ENCODE measurements at places on chromosomes 12 and 14.

GRCh38 chr14:49921401-49921800, 28.5 kb downstream of the ARF6 start:
- no peak for DNase-seq

- DNase-seq, result peak; percentile 98
Measured at GRCh38 chr12:77065361-77066204, at the start of gene E2F7. TSS of gene E2F7 (minus strand) at chr12:77065569. CDS start at chr12:77064635, 934 bp downstream.

DNA sequence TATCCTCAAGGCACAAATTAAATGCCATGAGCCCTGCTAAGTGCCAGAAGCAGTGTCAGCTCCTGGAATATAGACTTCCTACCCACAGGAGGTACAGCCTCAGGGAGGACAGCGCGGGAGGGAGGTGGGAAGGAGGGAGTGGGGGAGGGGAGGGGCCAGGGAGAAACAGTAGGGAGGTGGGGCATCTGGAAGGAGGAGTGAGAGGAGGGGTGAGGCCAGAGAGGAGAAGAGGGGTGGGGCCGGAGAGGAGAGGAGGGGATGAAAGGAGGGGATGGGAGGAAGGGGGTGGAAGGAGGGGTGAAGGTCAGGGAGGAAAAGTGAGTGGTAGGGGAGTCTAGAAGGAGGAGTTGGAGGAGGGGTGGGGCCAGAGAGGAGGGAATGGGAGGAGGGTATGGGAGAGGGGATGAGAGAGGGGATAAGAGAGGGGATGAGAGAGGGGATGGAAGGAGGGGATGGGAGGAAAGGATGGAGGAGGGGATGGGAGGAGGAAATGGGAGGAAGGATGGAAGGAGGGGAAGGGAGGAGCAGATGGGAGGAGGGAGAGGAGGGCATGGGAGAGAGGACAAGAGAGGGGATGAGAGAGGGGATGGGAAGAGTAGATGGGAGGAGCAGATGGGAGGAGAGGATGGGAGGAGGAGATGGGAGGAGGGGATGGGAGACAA, 9.2 kb upstream of the CCDC197 start:
- no peak for DNase-seq

DNA sequence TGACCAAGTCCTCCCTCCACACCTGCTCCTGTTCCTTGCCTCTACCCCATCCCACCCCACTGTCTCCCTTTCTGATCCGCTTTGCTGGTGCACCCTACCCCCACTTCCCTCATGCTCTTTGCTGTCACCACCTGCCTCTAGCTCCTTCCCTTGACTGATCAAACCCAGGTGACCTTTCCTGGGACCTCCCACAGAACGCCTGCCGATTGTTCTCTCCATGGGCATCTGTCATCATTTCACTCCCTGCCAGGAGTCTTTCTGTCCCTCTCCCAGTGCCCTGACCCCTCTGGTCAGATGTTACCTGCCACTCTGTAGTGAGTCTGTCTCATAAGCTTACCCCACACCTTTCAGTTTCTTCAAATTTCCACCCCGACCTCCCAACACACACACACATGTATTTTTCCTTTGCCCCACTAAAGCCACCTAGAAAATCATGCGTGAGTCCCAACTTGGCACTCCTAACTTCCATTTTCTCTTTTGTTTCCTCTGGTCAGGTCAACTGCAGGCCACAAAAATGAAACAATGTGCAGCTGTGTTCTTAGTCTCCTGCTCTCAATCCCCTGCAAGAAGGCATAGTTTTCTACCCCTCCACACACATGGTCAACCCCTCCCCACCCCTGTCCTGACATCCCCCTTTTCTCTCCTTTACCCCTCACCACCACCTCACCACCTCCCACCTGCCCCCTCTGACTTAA, 229.8 kb downstream of the DPF3 start:
- no peak for DNase-seq

- DNase-seq, result no peak
Measured at GRCh38 chr12:19251481-19252132, 122.1 kb downstream of the PLEKHA5 start.

DNA sequence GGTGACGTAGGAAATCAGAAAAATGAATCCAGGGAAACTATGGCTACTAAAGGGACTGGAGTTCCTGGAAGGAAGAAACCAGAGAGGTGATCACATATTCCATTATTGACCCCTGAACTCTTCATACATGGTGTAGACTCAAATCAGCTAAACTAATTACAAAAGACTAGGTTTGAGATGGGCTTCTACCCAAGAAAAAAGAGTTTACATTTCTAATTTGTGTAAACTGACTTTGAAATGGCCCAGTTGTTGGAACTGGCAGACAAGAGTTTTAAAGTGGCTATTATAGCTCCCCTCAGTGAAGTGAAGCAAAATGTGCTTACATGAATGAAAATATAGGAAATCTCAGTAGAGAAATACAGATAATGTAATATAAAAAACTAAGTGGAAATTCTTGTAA, 1619.4 kb upstream of the SEL1L start:
- DNase-seq, result no peak

DNA sequence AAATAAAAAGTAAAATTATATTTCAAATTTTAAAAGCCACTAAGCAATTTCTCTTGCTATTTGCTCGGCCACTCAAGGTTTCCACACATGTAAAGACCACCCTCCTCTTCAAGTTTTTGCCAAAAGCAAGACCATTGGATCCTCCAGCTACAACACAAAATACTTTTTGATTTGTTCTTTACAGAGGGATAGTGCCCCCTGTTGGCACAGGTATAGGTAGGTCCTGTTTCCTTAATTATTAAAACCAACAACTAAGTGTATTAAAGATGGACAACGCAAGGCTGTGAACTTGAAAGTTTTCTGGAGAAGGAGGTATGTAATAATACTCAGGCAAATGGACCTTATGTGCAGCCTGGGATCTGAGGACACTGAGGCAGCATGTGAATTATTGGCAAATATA, 23.8 kb downstream of the ATP6V1D start:
- DNase-seq, result no peak

DNA sequence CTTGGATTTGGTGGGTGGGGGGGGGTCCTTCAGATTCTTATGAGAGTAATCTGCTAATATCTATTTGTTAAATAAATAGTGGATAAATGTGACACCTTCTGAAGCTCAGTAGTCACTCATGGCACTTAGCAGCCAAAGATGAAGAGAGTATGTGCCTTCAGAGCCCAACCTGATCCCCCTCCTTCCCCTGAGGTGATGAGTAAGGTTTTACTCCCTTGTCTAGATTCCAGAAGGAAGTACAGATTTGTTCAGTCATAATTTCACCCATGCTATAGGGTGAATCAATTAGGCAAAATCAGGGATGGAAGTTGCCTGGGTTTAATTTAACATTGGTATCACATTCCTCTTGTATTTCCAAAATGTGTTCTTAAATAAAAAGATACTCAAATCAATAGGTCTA, 340.3 kb upstream of the ATP2B1 start:
- DNase-seq, result no peak

DNA sequence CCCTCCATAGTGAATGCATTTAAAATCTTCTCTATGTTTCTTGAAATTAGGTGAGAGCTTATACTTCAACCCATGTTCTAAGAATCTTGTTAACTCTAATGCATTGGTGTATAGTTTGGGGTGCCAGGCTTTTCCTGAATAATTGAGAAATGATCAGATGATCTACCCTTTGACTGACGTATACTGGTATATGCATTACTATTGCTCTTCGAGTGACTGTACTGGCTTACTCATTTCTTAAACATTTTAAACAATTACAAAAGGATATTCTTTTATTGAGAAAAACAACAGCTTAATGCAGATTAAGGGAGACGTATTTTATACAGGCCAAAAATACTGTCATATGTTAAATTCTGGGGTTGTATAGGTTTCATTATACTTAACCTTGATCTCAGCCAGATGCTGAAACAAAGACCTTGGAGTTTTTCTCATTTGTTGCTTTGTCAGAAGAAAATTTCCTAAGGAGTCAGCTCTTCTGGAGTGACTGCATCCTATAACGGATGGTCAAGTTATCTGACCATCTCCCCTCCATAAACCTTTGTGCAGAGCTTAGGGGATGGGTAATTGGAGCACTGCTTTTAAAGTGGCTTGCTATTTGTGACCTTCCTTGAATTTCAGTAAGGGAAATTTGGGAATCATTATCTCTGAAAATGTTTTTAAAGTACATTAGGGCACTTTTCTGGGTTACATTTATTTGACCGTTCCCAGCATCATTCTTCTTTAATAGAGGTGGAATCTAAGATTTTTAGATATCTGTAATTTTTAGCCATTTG, 507.6 kb downstream of the PCNX1 start:
- DNase-seq, result no peak

All from NCI-H510A (cell line).